H9 (cell line): ENCODE measurements at places on chromosomes 6 and 20. TPM values are rescaled to one million over a fixed set of nuclear protein-coding genes. Genes with fewer than 3 reads are reported as not detected.

DNA sequence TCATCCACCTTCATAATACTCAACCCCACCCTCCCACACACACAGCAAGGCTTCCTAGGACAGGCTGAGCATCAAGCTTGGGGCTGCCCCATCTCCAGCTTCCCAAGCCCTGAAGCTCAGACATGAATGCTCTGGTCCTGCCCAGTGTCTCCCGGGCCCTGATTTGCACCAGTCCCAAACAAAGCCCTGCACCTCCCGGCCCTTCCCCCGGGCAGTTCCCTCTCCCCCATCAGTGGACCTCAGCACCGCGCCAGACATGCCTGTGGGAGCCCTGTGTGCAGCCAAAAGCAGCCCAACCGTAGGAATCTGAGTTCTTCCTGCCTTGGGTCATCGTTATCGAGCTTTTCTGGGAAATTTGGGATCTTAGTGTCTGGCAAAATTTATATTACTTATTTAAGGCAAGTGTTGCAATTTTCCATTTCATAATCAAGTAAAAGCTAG is 63.5 kb downstream of the THBS2 start:
- H3K27me3 ChIP-seq = no peaks in the 10 kb centered on the region
- no peak overlapping the region for H3K27ac ChIP-seq
- no peak overlapping the region for H3K4me3 ChIP-seq
- no peak for DNase-seq
- peaks cover 11% of the 10 kb centered on the region for H3K36me3 ChIP-seq
- no peaks in the 10 kb centered on the region for H3K4me1 ChIP-seq

GRCh38 chr6:125008261-125008703 is 46.0 kb downstream of the RNF217 start:
- H3K27ac ChIP-seq = no peak overlapping the region
- no peaks in the 10 kb centered on the region for H3K27me3 ChIP-seq
- H3K4me1 ChIP-seq = no peaks in the 10 kb centered on the region
- no peak for DNase-seq
- 0 out of 3 replicates have a peak, but pooled peaks cover 2% of the 10 kb centered on the region for H3K36me3 ChIP-seq

DNA sequence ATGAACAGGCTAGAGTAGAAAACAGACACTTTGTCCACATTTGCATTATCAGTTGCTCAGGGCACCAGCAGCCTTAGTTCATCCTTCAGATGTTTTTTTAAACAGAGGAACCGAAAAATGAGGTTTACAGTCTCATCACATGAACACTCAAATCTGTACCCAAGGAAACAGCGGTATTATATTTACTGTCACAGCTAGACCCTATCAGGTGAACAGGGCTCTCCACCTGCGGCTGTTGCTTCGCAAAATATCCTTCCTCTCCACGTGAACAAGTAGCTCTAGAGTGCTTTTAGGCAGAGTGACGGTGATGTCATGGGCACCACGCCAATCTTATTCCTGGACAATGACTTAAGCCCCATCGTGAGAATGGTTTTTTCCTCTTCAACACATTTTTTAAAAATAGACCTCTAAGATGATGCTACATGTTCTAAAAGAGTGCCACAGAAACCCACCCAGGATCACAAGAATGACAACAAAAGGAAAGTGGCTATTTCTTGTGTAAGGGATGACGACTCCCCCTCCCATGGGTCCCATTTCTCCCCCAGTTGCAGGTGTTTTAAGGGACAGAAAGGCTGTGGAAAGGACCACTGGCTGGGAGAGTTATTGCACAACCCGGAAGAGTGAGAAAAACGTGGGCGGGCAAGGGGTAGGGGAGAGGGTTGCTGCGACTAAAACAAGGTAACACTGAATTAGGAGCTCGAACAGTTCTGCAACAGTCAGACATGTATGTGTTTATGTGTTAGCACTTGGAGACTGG is 77.7 kb downstream of the EFHC1 start:
- no peak overlapping the region for H3K4me3 ChIP-seq
- DNase-seq = no peak
- H3K27ac ChIP-seq = no peak overlapping the region
- H3K4me1 ChIP-seq = no peaks in the 10 kb centered on the region
- no peaks in the 10 kb centered on the region for H3K27me3 ChIP-seq
- peaks cover 12% of the 10 kb centered on the region for H3K36me3 ChIP-seq

DNA sequence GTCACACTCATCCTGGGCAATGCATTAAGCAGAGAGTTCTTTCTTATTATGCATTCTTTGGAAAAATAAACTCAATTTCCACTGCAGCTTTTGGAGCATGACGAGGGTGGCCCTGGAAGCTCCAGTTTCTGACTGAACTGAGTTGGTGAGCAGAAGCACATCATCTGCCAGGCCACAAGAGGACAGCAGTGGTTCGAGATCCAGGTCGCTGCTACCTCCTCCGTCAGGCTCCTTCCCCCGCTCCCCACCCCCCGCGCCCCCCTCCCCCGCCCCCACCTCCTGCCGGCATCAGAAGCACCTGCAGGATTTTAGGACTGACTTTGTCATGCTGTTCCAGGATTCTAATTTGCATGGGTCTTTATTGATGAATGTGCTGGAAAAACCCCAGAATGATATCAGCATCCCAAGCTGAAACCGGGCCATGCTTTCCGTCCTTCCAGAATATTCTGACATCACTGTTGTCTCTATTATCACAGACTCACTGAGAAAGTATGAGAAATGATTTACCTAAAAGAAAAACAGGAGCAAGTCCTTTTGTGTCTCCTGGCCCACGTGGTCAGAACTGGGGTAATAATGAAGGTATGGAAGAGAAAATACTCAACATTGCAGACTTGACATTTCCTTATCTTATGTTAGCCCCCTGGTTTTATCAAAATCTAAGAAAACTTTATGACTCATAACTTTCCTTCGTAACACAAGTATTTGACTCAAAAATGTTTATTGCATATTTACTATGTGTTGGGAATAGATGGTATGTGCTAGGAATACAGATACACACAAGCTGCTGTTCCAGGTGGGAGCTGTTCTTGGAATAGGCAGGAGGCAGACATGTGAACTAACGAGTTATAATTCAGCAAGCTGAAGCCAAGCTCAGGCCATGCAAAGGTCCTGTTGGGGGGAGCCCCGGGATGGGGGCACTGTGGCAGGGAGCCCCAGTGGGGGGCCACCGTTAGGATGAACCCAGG is 220.2 kb upstream of the EXOC2 start:
- H3K4me1 ChIP-seq = no peaks in the 10 kb centered on the region
- peak; percentile 85 for DNase-seq
- H3K27ac ChIP-seq = no peak overlapping the region
- H3K27me3 ChIP-seq = no peaks in the 10 kb centered on the region
- H3K36me3 ChIP-seq = peaks cover 13% of the 10 kb centered on the region

GRCh38 chr6:5331845-5332442 is 70.6 kb downstream of the FARS2 start:
- 0 out of 3 replicates have a peak, but pooled peaks cover 1% of the 10 kb centered on the region for H3K36me3 ChIP-seq
- H3K4me3 ChIP-seq = no peak overlapping the region
- no peaks in the 10 kb centered on the region for H3K27me3 ChIP-seq
- no peaks in the 10 kb centered on the region for H3K4me1 ChIP-seq

- H3K4me1 ChIP-seq = no peaks in the 10 kb centered on the region
- H3K27ac ChIP-seq = no peak overlapping the region
- no peak for DNase-seq
- H3K27me3 ChIP-seq = no peaks in the 10 kb centered on the region
Observed at GRCh38 chr20:16111172-16111832, 461.9 kb downstream of the KIF16B start.

DNA sequence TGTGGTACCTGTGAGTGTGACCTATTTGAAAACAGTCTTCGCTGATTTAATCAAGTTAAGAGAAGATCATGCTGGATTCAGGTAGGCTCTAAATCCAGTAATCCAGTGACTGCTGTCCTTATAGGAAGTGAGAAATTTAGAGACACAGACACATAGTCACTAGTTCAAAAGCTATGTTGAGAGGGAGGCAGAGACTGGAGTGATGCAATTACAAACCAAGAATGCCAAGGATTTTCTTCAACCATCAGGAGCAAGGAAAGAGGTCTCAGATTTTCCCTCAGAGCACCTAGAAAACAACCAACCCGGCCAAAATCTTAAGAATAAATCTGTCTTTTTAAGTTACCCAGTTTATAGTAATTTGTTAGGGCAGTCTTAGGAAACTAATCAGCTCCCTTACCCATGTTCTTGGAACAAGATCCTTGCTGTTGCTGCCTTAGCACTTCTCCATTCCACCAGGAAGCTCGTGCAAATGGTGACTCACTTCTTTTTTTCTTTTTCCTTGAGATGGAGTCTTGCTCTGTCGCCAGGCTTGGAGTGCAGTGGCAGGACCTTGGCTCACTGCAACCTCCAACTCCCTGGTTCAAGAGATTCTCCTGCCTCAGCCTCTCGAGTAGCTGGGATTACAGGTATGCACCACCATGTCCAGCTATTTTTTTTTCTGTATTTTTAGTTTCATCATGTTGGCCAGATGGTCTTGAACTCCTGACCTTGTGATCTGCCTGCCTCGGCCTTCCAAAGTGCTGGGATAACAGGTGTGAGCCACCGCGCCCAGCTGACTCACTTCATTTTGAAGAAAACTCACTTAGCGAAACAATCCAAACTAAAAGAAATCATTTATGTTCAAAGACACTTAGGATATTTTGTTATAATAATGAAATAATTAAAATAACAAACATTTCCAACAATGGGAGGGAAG is 34.4 kb upstream of the ZNF184 start:
- DNase-seq = no peak
- no peaks in the 10 kb centered on the region for H3K4me1 ChIP-seq
- H3K27me3 ChIP-seq = no peaks in the 10 kb centered on the region
- H3K4me3 ChIP-seq = no peak overlapping the region; the same call in 1 of the 2 replicates
- H3K36me3 ChIP-seq = no peaks in the 10 kb centered on the region

DNA sequence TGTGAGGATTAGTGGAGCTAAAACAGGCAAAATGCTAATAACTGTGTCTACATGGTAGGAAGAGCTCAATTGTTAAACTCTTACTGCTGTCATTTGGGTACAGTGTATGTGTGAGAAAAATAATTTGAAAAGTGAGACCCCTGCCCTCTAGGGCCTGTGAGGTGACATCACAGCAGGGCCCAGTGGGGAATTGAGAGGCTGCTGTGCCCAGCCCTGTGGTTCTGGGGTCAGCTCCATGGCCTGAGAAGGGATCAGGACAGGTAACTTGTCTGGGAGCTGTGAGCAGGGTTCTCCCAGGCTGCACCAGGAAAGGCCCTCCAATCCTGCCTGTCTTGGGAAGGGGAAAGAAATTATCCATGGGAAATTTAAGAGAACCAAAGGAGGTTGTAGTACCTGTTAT is 1.3 kb downstream of the SIRPB1 start:
- H3K4me1 ChIP-seq = no peaks in the 10 kb centered on the region
- no peak for DNase-seq
- no peak overlapping the region for H3K4me3 ChIP-seq
- H3K36me3 ChIP-seq = no peaks in the 10 kb centered on the region
- H3K27me3 ChIP-seq = no peaks in the 10 kb centered on the region

- peaks cover 6% of the 10 kb centered on the region; the same call in 1 of the 3 replicates for H3K36me3 ChIP-seq
- H3K4me1 ChIP-seq = no peaks in the 10 kb centered on the region; the same call in 1 of the 2 replicates
- H3K27ac ChIP-seq = no peak overlapping the region
- no peak for DNase-seq
- no peak overlapping the region for H3K4me3 ChIP-seq
Observed at GRCh38 chr20:58688840-58689239, 3.8 kb upstream of the NPEPL1 start.

DNA sequence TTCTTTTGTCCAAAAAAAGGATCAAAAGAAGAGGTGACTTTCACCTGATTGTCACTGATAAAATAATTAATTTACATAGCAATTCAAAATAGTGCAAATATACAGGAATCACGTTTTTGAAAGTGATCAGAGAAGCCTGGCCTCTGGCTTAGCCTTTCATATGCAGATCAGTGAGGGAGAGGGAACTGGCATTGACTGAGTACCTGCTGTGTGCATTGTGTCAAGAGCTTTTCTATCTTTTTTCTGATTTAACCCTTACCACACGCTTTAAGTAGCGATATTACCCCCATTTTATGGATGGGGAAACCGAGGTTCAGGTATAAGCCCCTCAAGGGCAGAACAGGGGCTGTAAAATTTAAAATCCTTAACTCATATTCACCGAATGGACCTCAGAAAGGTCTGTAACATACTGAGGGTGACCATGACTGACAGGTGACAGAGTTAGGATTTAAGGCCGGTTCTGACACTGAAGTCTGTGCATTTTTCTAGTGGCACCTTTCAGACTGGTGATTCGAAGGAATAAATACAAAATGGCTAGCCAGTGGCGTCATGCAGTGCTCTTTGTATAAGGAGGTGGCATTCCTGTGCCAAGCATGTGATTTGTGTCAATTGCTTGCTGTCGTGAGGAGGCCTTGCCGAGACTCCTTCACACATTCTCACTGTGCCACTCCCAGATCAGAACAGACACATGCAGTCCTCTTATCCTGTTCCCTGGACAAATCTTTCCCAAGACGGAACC is 310.2 kb downstream of the TSHZ2 start:
- peak; percentile 39 for DNase-seq
- H3K36me3 ChIP-seq = no peaks in the 10 kb centered on the region; the same call in 2 of the 3 replicates
- H3K4me1 ChIP-seq = peaks cover 15% of the 10 kb centered on the region

GRCh38 chr6:166236596-166236995 is 68.9 kb upstream of the TBXT start:
- DNase-seq = no peak
- H3K36me3 ChIP-seq = no peaks in the 10 kb centered on the region; the same call in 1 of the 3 replicates
- no peak overlapping the region for H3K27ac ChIP-seq

DNA sequence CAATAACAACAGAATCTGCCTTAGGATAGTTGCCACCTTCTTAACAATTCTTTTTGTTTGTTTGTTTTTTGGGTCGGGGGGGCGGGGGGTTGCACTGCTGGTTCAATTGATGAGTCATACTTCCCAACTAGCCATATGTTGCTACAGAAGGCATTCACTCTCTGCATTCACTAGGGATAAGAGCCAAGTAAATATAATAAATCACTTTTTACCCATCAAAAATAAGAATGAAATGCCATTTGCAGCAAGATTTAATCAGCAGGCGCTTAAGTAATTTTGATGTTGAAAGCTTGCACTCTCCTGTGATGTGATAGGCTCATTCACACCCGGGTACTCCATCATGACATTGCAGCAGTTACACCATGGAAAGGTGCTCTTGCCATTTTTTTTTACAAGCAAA is 209.8 kb downstream of the HIVEP2 start:
- H3K4me3 ChIP-seq = no peak overlapping the region
- no peak for DNase-seq
- H3K4me1 ChIP-seq = no peaks in the 10 kb centered on the region; the same call in 1 of the 2 replicates
- H3K27ac ChIP-seq = no peak overlapping the region

- no peak overlapping the region for H3K27ac ChIP-seq
- H3K27me3 ChIP-seq = no peaks in the 10 kb centered on the region
- H3K4me3 ChIP-seq = no peak overlapping the region
- H3K36me3 ChIP-seq = no peaks in the 10 kb centered on the region; the same call in 2 of the 3 replicates
Observed at GRCh38 chr6:22940581-22941290, 371.4 kb downstream of the HDGFL1 start.

- H3K4me1 ChIP-seq = peaks cover 5% of the 10 kb centered on the region; the same call in 1 of the 2 replicates
- H3K27me3 ChIP-seq = no peaks in the 10 kb centered on the region
- peaks cover 22% of the 10 kb centered on the region for H3K36me3 ChIP-seq
- no peak for DNase-seq
- no peak overlapping the region for H3K27ac ChIP-seq
Observed at GRCh38 chr20:31604567-31605030, 490 bp upstream of the ID1 start.

GRCh38 chr6:50845499-50846143 is 26.9 kb downstream of the TFAP2B start:
- no peaks in the 10 kb centered on the region; the same call in 1 of the 2 replicates for H3K4me1 ChIP-seq
- peak; percentile 65 for DNase-seq
- no peak overlapping the region for H3K27ac ChIP-seq

Gene TUBB1
- not detected in 2 replicates for total RNA-seq

Gene UBD
- not detected in 2 replicates for total RNA-seq

Gene THBS2
- 14.7 and 15.5 TPM in 2 replicates for total RNA-seq

Gene FAM229B
- total RNA-seq = 8.2 and 9.0 TPM in 2 replicates

Gene OR2H1
- total RNA-seq = not detected in 2 replicates

Gene PNPLA1
- total RNA-seq = 0.09 TPM in 1 of 2 replicates, not detected in the other

Gene ATXN1
- total RNA-seq = 3.0 and 5.6 TPM in 2 replicates

Gene CLDN20
- total RNA-seq = not detected in 2 replicates

Gene TMEM217
- 1.1 and 1.4 TPM in 2 replicates for total RNA-seq

Gene WFDC10B
- total RNA-seq = not detected in 2 replicates

Gene LY6G6D
- not detected in 2 replicates for total RNA-seq

Gene FRMD1
- total RNA-seq = not detected in 2 replicates
